ENCODE measurements at places on chromosomes 6 and 20.

GRCh38 chr20:4896119-4896702 lies 105.1 kb downstream of the SLC23A2 start:
- DNase-seq = no peak

- DNase-seq = no peak
These were observed 250.4 kb downstream of the NKAIN2 start for GRCh38 chr6:124054034-124054433.

DNA sequence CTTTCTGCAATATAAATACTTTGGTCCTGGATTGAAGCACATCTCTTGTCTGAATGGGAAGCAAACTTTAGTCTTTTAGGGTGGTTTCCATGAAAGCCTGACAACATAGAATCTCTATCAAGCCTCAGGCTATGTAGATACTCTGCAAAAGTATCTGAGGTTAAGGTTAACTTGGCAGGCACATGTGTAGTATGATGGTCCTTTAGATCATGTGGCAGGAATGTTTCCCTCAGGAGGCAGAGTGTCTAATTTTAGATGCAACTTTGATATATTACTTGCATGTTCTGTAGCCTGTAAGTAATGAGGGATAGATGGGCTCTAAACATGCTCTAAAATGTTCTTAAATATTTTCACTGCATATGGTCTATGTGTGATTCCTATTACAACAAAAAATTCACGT lies 8.2 kb downstream of the MYB start:
- DNase-seq = no peak

DNA sequence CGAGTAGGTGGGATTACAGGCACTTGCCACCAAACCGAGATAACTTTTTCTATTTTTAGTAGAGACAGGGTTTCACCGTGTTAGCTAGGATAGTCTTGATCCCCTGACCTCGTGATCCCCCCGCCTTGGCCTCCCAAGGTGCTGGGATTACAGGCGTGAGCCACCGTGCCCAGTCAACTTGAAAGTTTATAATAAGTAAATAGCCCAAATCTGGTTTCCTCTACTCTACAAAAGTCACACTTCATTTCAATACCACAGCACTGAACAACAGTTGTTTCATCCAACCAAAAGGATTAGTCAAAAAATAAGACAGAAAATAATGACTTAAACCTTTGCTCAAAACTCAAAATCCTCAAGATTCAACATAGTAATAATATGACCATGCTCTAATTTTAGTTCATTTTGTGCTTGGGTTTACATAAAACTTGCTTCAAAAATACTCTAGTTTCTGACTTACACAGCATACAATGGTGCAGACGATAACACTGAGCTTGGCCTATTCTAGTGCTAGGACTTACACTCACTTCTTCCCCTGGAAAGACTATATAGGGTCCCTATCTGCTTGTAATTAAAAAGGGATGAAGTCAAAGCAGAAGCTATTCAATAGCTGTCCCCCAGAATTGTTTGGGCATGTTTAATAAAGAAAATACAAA lies 56.7 kb downstream of the NT5E start:
- no peak for DNase-seq

- DNase-seq = no peak
These were observed 9.5 kb upstream of the DNAJC5 start for GRCh38 chr20:63885264-63886053.

DNA sequence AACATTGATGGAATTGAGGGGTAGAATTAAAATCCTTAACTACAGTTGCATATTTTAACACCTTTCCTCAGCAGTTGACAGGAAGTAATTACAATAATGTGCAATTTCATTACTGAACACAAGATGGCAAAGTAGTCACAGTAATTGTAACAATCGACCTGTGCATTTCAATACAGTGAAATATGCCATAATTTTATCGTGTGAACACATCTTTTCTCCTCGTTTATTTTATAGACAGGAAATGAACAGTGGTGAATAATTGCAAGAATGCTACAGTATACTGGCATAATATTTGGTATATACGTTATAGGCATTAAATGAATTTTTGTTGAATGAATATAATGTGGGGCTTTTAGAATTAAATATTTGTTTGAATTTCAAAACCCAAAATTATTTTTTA lies 25.0 kb downstream of the CYB5R4 start:
- DNase-seq = no peak

- no peak for DNase-seq
These were observed 16.7 kb upstream of the TGM6 start for GRCh38 chr20:2364044-2364443.

DNA sequence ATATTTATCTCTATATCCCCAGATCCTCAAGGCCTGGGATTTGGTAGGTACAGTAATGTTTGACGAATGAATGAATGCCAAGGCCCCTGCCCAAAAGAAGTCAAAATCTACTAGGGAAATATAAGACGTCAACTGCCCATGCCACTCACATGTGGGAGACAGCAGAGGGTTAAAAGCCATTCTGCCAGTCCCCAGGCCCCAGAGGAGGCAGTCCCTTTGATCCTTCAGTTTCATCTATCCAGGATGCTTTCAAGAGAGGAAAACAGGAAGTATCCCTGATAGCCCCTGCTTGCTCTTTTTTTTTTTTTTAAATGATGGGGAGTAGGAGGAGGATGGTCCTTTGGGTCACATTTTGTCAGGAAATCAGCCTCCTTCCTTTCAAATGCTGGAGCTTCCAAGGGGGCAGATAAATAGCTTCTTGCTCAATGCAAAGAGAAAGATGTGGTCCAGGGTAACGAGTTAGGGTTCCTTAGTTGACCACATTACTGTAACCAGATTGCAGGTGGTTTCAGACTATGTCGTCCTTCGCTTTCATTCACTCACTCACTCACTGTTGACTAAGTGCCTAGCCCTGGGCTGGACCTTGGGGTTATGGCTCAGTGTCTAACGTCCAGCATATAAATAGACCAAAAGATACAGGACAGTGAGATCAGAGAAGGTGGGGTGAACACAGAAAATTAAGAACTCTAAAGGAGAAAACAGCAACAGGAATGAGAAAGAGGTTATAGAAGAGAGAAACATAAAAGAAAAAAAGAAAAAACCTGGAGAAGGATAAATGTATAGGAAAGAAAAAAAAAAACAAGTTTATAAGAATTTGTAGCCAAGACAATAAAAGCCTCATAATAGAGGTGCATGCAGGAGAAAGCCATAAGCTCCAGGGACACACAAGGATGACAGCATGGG lies 64.6 kb upstream of the PIM1 start:
- no peak for DNase-seq

- DNase-seq = no peak
These were observed 239.4 kb downstream of the PTPRK start for GRCh38 chr6:128280960-128281359.

- no peak for DNase-seq
These were observed 1.5 kb downstream of the SOX18 start for GRCh38 chr20:64047968-64048401.

DNA sequence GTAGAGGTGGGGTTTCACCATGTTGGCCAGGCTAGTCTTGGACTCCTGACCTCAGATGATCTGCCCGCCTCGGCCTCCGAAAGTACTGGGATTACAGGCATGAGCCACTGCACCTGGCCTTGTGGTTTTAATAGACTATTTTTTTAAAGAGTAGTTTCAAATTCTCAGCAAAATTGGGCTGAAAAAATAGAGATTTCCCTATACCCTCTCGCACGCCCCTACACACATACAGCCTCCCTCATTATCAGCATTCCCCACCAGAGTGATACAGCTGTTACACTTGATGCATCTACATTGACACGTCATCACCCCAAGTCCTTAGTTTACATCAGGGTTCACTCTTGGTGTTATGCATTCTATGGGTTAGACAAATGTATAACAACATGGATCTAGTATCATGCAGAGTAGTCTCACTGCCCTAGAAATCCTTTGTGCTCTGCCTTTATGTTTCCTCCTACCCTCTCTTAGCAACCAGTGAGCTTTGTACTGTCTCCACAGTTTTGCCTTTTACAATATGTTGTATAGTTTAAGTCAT lies 103.6 kb downstream of the CDYL start:
- no peak for DNase-seq

- DNase-seq = no peak
These were observed 143.5 kb downstream of the FLRT3 start for GRCh38 chr20:14193885-14194284.

- DNase-seq = no peak
These were observed 3.9 kb upstream of the CCN6 start for GRCh38 chr6:112049996-112050395.

GRCh38 chr20:38472513-38473366 lies at the start of gene RALGAPB:
Gene RALGAPB (plus strand): TSS chr20:38472843. CDS start chr20:38488433, 15,590 bp downstream.
- DNase-seq = peak; percentile 94

- no peak for DNase-seq
These were observed 14.9 kb downstream of the ATXN1 start for GRCh38 chr6:16746401-16746800.

GRCh38 chr6:114559419-114559818 lies 216.6 kb upstream of the HS3ST5 start:
- DNase-seq = no peak

DNA sequence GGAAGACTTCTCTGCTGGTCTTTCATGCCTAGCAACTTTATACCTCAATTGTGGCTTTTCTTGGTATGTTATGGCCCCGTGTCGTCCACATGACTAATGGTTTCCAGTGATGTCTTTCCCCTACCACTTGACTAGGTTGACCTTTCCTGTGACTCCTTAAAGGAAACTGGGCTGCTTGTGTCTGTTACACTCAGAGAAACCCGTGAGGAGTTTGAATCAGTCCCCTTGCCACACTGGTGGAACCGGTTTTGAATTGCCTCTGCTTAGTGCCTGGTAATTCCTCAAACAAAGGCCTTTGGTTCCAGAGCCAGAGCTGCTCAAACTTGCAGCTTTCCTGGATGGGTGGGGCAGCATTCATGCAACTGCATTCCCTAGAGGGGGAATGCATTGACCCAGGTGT lies 21.9 kb downstream of the ECT2L start:
- peak; percentile 35 for DNase-seq

DNA sequence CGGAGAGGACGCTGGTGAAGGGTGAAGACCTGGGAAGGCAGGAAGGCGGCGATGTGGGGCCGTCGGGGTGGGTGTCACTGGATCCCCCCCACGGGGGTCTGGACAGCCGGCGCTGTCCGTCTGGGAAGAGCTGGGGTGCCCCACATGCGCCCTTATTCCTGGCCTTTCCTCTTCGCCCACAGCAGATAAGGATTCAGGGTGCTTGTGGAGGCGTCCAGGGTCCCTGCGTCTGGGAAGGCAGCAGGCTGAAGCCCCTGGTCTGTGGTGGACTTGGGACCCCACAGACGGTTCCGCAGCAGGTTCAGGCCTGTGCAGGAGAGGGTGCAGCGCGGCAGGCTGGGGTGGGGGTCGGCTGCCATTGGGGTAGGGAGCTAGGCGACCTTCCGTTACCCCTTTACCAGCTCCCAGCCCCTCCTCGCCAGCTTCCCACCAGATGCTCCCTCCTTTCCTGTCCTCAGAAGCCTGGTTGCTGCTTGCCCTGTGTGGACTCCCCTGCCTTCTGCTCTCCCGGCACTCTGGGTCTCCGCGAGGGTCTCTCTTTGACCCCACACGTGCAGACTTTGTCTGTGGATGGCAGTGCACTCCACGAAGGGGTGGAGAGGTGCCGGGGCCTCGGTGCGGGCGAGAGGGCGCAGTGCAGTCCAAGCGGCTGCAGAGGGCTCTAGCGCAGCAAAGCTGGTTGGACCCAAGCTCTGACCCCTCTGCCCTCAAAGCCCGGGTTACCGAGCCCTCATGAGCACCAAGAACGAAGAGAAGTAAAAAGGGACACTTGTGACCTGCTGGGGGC lies 2.1 kb upstream of the GATA5 start:
- no peak for DNase-seq

- DNase-seq = no peak
These were observed 150.6 kb downstream of the HIVEP2 start for GRCh38 chr6:142794424-142794823.

GRCh38 chr6:16688436-16688835 lies 72.8 kb downstream of the ATXN1 start:
- DNase-seq = no peak

DNA sequence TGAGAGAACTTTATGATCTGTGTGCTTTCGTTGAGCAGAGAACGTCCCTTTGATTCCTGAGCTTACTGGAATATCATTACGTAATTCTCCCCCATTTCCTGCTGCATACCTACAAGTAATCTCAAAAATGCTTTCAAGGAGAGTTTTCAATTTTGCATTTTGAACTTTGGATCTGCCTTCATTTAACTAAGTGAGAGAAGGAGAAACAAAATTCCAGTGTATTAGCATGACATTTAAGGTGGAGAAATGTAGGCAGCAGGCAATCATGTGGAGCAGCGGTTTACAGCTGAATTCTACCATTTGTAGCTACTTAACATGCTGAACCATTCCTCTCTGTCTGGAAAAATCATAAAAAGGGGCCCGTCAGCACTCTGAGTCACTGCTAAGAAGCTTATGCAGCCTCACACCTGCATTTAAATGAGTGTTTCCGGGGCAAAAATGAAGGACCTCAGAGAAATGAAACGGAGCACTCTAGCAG lies 451.5 kb downstream of the PLCB1 start:
- DNase-seq = no peak

DNA sequence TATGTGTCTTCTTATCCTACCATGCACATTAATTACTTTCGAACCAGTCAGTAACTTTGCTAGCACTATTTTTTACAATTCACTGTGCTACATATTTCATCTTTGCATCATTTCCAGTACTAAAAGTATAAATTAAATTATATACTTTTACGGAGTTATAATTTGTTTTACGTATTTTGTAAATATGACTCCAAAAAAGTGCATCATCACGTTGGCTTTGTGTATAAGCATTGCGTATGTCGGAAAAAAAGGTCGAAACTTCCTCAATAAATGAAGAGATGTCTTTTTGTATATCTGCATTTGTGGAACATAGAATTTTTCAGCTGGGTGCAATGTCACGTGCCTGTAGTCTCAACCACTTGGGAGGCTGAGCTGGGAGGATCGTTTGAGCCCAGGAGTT lies 52.0 kb downstream of the USP49 start:
- no peak for DNase-seq

Data from AG09319 (cell line).